Sigmoid colon (tissue), 7 donors: ENCODE measurements at places on chromosomes 16 and 17. TPM values are rescaled to one million over a fixed set of nuclear protein-coding genes. Genes with fewer than 3 reads are reported as not detected.
A peak's percentile ranks its signal among the peaks of the same experiment; 100 is the strongest.

DNA sequence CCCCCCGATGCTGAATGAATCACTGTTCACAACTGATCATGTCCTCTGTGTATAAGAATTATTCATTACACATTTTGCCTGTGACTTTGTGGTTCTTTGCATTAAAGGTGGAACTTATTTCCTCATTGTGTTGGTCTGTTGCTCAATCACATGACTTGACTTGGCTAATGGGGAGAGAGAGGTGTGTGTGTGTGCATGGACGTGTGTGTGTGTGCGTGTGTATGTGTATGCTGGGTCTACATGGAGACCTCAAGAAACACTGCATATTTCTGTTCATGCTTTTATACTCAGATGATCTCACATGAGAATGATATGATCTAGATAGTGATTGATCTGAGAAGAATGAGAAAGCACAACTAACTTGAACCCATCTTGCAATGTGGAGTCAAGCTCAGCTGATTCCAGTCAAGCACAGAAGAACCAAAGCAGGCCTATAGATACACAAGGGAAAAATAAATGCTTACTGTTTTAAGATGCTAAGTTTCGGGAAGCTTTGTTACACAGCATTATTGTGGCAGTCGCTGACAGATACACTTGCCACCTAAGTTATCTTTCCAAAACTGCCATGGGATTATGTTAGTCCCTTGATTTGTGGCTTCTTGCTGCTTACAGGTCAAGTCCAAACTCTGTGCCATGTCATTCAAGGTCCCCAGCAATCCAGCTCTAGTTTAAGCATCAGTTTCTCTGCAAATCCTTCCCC, 167.9 kb upstream of the ZFHX3 start:
- no peaks in the 10 kb centered on the region for H3K4me1 ChIP-seq
- H3K27me3 ChIP-seq, result no peaks in the 10 kb centered on the region
- H3K27ac ChIP-seq, result peak overlapping the region; percentile 38
- H3K36me3 ChIP-seq, result no peaks in the 10 kb centered on the region
- no peak overlapping the region for H3K4me3 ChIP-seq

- no peaks in the 10 kb centered on the region for H3K4me1 ChIP-seq
- no peak overlapping the region for H3K4me3 ChIP-seq
- no peaks in the 10 kb centered on the region for H3K27me3 ChIP-seq
- no peak overlapping the region for H3K27ac ChIP-seq
- DNase-seq, result no peak
- no peaks in the 10 kb centered on the region for H3K36me3 ChIP-seq
Measured at GRCh38 chr16:77938913-77939312, 83.4 kb upstream of the CLEC3A start.

- DNase-seq, result no peak
- no peak overlapping the region for H3K27ac ChIP-seq
- no peaks in the 10 kb centered on the region for H3K36me3 ChIP-seq
- H3K4me3 ChIP-seq, result no peak overlapping the region
Measured at GRCh38 chr17:46972346-46972745, 6.7 kb downstream of the RPRML start.

- DNase-seq, result no peak
- no peaks in the 10 kb centered on the region for H3K27me3 ChIP-seq
- H3K4me3 ChIP-seq, result no peak overlapping the region
- H3K36me3 ChIP-seq, result no peaks in the 10 kb centered on the region
- H3K27ac ChIP-seq, result no peak overlapping the region
- no peaks in the 10 kb centered on the region for H3K4me1 ChIP-seq
Measured at GRCh38 chr16:57727610-57728009, 8.0 kb upstream of the KATNB1 start.

- no peaks in the 10 kb centered on the region for H3K27me3 ChIP-seq
- no peak for DNase-seq
- H3K4me1 ChIP-seq, result no peaks in the 10 kb centered on the region
- H3K36me3 ChIP-seq, result no peaks in the 10 kb centered on the region
Measured at GRCh38 chr17:17425591-17425990, 51.2 kb upstream of the MED9 start.

DNA sequence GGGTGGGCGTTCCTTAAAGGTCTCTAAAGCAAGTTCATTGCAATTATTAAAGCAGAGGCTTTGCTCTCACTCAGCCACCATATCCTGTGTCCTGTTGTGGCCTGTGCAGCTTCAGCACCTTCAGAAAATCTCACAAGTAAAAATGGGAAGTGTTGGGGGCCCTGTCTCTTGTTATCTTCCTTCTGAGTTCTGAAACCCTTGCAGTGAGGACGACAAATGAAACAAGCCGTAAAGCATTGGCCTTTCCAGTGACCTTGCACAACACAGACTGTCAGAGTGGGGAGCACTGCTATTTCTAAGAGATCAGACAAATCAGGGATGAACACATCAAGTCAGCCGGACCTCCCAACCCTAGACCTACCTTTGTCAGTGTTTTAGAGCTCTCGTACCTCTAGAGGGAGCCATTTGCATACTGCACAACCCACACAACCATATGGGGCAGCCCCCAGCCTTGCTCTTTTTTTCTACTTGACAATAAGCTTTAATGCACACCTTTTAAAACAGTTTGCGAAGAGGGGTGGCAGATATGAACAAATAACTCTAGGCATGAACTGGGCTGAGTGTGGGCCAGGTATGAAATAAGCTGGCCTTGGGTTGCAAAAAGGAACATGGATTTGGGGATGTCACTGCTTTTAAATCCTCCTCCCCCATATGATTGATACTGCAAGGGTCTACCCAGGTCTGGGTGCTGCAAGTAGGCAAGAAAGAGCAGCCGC, 89.8 kb downstream of the KATNIP start:
- H3K27me3 ChIP-seq, result no peaks in the 10 kb centered on the region
- no peaks in the 10 kb centered on the region for H3K4me1 ChIP-seq
- no peak for DNase-seq

DNA sequence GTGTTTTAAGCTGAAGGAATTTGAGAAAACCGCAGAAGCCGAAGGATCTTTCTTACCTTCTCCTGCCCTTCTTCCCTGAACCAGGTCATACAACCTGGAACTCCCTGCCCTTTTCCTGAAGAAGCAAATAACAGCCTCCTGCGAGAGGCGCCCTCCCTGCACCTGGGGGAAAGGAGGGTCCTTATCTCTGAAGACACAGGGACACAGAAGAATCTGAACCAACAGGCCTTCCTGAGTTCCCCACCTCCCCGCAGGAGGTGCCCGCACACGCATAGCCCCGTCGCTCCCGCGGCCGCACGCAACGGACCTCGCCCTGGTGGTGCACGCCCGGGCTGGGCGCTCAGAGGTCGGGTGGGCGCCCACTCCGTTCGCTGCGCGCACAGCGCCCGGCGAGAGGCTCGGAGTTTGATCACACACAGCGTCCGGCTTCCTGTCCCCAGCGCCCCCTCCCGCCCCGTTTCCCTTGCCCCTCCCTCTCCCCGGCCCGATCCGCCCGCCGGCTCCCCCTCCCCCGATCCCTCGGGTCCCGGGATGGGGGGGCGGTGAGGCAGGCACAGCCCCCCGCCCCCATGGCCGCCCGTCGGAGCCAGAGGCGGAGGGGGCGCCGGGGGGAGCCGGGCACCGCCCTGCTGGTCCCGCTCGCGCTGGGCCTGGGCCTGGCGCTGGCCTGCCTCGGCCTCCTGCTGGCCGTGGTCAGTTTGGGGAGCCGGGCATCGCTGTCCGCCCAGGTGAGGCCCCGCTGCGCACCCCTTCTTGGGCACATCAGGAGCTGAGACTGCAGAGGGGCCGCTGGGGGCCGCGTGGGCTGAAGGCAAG, at the start of gene TNFSF12:
TSS of gene TNFSF12 (plus strand) at position 474 of the 816 bp plus-strand sequence. CDS start at position 570, 96 bp downstream.
- H3K4me1 ChIP-seq, result peaks cover 18% of the 10 kb centered on the region
- peak; percentile 85 for DNase-seq
- peak within 1 kb of the TSS; percentile 90 for H3K27ac ChIP-seq
- no peaks in the 10 kb centered on the region for H3K27me3 ChIP-seq

- DNase-seq, result no peak
- H3K36me3 ChIP-seq, result peaks cover 12% of the 10 kb centered on the region
- H3K27ac ChIP-seq, result no peak overlapping the region
- H3K4me1 ChIP-seq, result no peaks in the 10 kb centered on the region
- H3K27me3 ChIP-seq, result no peaks in the 10 kb centered on the region
Measured at GRCh38 chr17:74770498-74771318, 5.4 kb downstream of the NAT9 start.

DNA sequence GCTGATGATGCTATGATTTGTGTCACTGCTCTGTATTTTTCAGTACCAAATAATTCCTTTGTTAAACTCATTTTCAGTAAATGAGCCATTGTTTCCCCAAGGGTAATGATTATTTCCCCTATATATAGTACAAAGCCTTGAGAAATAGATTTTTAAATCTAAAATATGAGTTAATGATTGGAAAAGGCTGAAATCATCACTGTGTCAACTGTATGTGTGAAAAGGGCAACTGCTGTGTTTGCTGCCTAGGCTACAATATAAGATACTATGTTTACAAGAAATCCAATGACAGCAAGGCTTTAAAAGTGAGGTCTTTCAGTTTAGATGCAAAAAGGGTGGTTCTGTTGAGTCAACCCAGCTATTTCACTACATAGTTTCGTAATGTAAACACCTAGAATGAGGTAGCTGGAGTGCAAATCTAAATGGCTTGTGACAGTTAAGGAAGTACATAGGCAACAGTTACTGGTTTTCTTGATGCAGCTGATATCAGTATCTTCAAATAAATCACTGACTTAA, 15.3 kb downstream of the NLK start:
- no peak overlapping the region for H3K4me3 ChIP-seq
- H3K27me3 ChIP-seq, result no peaks in the 10 kb centered on the region
- no peak for DNase-seq
- H3K4me1 ChIP-seq, result peaks cover 57% of the 10 kb centered on the region

DNA sequence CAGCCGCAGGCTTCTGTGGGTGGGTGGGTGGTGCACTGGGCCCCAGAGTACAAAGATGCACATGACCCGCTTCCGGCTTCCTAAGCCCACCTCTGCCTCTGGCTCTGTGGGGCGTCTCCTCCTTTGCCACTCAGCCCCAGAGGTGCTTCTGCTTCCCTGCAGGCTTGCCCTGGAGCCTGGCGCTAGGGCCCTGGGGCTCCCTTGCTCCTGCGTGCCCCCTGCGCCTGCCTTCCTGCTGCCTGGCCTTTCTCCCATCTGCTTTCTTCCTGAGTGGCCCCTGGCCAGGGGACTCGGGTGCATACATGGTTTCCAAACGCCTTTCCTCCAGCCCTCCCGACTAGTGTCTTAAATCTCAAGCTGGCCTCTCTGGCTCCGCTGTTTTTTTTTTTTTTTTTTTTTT, 3.4 kb downstream of the WWOX start:
- H3K4me3 ChIP-seq, result no peak overlapping the region
- peaks cover 14% of the 10 kb centered on the region for H3K4me1 ChIP-seq
- H3K27ac ChIP-seq, result no peak overlapping the region

GRCh38 chr16:14378689-14379467, 251.2 kb downstream of the PARN start:
- no peak for DNase-seq
- no peaks in the 10 kb centered on the region for H3K36me3 ChIP-seq
- no peak overlapping the region for H3K4me3 ChIP-seq
- H3K27me3 ChIP-seq, result no peaks in the 10 kb centered on the region
- H3K4me1 ChIP-seq, result no peaks in the 10 kb centered on the region
- H3K27ac ChIP-seq, result no peak overlapping the region

DNA sequence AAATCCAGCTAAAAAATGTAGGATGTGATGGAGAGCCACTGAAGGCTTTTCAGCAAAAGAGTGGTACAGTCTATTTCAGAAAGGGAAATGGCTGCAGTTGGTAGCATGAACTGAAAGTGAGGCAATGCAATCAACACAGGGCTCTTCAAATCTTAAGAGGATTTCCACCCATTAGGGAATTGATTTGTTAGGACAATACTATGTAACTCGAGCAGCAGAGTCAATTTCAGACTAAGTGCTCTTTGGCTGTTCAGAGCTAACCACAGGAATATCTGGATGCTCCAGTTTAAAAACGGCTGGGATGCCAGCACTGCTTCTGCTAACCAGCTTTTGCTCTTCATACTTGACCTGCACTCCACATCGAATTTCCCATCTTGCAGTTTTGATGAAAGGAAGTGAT, 24.6 kb downstream of the CACNG1 start:
- H3K4me1 ChIP-seq, result no peaks in the 10 kb centered on the region
- no peak overlapping the region for H3K27ac ChIP-seq
- H3K36me3 ChIP-seq, result no peaks in the 10 kb centered on the region
- no peak overlapping the region for H3K4me3 ChIP-seq
- DNase-seq, result no peak

GRCh38 chr17:44797802-44798201, 32.3 kb downstream of the GJC1 start:
- peak overlapping the region; percentile 31 for H3K4me3 ChIP-seq
- peak; percentile 82 for DNase-seq
- H3K27me3 ChIP-seq, result no peaks in the 10 kb centered on the region
- no peaks in the 10 kb centered on the region for H3K36me3 ChIP-seq
- peak overlapping the region; percentile 98 for H3K27ac ChIP-seq

DNA sequence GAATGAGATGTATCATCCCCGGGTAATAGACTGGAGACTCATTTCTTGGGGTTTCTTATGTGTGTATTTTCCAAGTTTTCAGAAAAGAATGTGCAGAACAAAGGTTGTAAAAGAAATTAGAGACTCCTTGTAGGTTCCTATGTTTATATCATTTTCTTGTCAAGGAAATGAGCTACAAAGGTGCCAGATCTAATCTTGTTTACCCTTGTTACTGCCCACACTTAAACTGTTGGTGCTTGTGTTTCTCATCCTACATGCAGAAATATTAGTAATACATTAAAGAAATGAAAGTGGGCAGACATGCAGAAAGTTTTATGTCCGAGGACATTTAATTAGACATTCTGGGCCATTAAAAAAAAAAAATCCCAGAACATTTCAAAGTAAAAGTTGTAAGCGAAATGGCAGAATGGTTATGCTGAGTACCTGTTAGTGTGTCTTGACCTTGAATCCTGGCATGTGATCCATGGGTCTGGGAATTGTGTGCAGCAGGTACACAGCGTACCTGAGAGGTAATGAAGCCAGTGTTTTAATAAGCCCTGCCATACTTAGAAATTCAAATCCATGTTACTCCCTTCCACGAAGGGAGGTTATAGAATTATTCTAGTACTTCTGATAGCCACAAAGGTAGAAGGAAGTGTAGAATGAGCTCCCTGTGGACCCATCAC, 62.6 kb upstream of the CACNG5 start:
- no peaks in the 10 kb centered on the region for H3K27me3 ChIP-seq
- H3K36me3 ChIP-seq, result peaks cover 13% of the 10 kb centered on the region
- DNase-seq, result no peak

GRCh38 chr17:15291674-15292361, 26.7 kb upstream of the PMP22 start:
- H3K27ac ChIP-seq, result no peak overlapping the region
- H3K36me3 ChIP-seq, result no peaks in the 10 kb centered on the region
- no peak for DNase-seq
- H3K4me1 ChIP-seq, result peaks cover 22% of the 10 kb centered on the region

Gene NPB
- 0.87 TPM for polyA plus RNA-seq

Gene AGRP
- not detected for polyA plus RNA-seq

Gene ADAM11
- 0.61 TPM for polyA plus RNA-seq

Gene ABCA3
- 0.60 TPM for polyA plus RNA-seq

Gene GRB7
- 17.9 TPM for polyA plus RNA-seq

Gene CDH11
- 4.6 TPM for polyA plus RNA-seq

Gene SYNGR2
- 45.8 TPM for polyA plus RNA-seq

Gene C17orf107
- 1.7 TPM for polyA plus RNA-seq
